Bronchial epithelial cell (primary cell): ENCODE measurements at places on chromosomes 5 and 9. TPM values are rescaled to one million over a fixed set of nuclear protein-coding genes. Genes with fewer than 3 reads are reported as not detected.

The FGD3 gene
- 0.26 and 1.0 TPM in 2 replicates for total RNA-seq

The PCDHGA7 gene
- under 0.01 and 0.51 TPM in 2 replicates for total RNA-seq

The SPINK4 gene
- not detected in 2 replicates for total RNA-seq

The RC3H2 gene
- 43.2 and 63.6 TPM in 2 replicates for total RNA-seq

The TMEM141 gene
- total RNA-seq: 220 and 228 TPM in 2 replicates

The ITK gene
- total RNA-seq: not detected in 2 replicates

The ADGRV1 gene
- 1.6 and 3.3 TPM in 2 replicates for total RNA-seq

The PDE6A gene
- not detected in 2 replicates for total RNA-seq

The PCSK1 gene
- total RNA-seq: under 0.01 TPM in 1 of 2 replicates, not detected in the other

The IDNK gene
- 3.7 and 6.0 TPM in 2 replicates for total RNA-seq

The UGCG gene
- total RNA-seq: 53.9 and 65.0 TPM in 2 replicates

The SEMA5A gene
- total RNA-seq: 1.3 and 1.6 TPM in 2 replicates

The FAM200C gene
- total RNA-seq: 1.1 and 3.2 TPM in 2 replicates

The TSLP gene
- 0.79 and 2.0 TPM in 2 replicates for total RNA-seq

The CATSPER3 gene
- total RNA-seq: under 0.01 and 0.26 TPM in 2 replicates

The MYMK gene
- not detected in 2 replicates for total RNA-seq

The SPINK13 gene
- not detected in 2 replicates for total RNA-seq

The ASS1 gene
- total RNA-seq: 396 and 415 TPM in 2 replicates

The RLN2 gene
- total RNA-seq: 0.26 and 0.90 TPM in 2 replicates

The LHX6 gene
- total RNA-seq: 0.13 and 0.26 TPM in 2 replicates

The SURF1 gene
- 23.4 and 44.5 TPM in 2 replicates for total RNA-seq

The GLRA1 gene
- not detected in 2 replicates for total RNA-seq

The TMEM174 gene
- not detected in 2 replicates for total RNA-seq

The S1PR3 gene
- 0.26 and 0.79 TPM in 2 replicates for total RNA-seq

The ROPN1L gene
- total RNA-seq: 0.13 TPM in 1 of 2 replicates, not detected in the other

The YIPF5 gene
- total RNA-seq: 65.8 and 104 TPM in 2 replicates

The TLX3 gene
- not detected in 2 replicates for total RNA-seq

The SLC23A1 gene
- not detected in 2 replicates for total RNA-seq

The SEMA4D gene
- total RNA-seq: 1.8 and 6.1 TPM in 2 replicates

The SCGB3A2 gene
- total RNA-seq: not detected in 2 replicates

The CARTPT gene
- not detected in 2 replicates for total RNA-seq

The AJM1 gene
- 1.1 and 1.8 TPM in 2 replicates for total RNA-seq

The C9orf50 gene
- total RNA-seq: not detected in 2 replicates

The CYLC2 gene
- not detected in 2 replicates for total RNA-seq

The HMGCR gene
- 83.7 and 124 TPM in 2 replicates for total RNA-seq

The GFPT2 gene
- 0.26 and 0.53 TPM in 2 replicates for total RNA-seq

The SMARCA2 gene
- total RNA-seq: 19.7 and 31.0 TPM in 2 replicates

The LCN9 gene
- total RNA-seq: not detected in 2 replicates

The CCDC171 gene
- total RNA-seq: 1.6 and 2.8 TPM in 2 replicates

The POMT1 gene
- 13.7 and 16.3 TPM in 2 replicates for total RNA-seq

The PAXX gene
- 10.0 and 11.5 TPM in 2 replicates for total RNA-seq

The LAMC3 gene
- not detected in 2 replicates for total RNA-seq

The GFI1B gene
- not detected in 2 replicates for total RNA-seq

The PCDHGA11 gene
- 1.6 and 3.2 TPM in 2 replicates for total RNA-seq

The PTPN3 gene
- total RNA-seq: 14.2 and 26.2 TPM in 2 replicates

The LHX3 gene
- not detected in 2 replicates for total RNA-seq

The CTNND2 gene
- not detected in 2 replicates for total RNA-seq

The TAL2 gene
- total RNA-seq: 0.26 TPM in 1 of 2 replicates, not detected in the other

The PPP3R2 gene
- total RNA-seq: not detected in 2 replicates

The PCDHGB7 gene
- total RNA-seq: 1.3 and 3.3 TPM in 2 replicates

The ANKRD20A1 gene
- total RNA-seq: under 0.01 and 0.26 TPM in 2 replicates

The SPATA31C1 gene
- not detected in 2 replicates for total RNA-seq
